Stimulated activated CD8-positive, alpha-beta memory T cell treated with anti-CD3 and anti-CD28 coated beads, Interleukin-2, amount 100 ng/mL, for 1 hour (primary cell): ENCODE measurements at places on chromosomes 12 and 14.

GRCh38 chr12:2640709-2641108 lies 154.1 kb upstream of the FKBP4 start:
- DNase-seq: no peak

DNA sequence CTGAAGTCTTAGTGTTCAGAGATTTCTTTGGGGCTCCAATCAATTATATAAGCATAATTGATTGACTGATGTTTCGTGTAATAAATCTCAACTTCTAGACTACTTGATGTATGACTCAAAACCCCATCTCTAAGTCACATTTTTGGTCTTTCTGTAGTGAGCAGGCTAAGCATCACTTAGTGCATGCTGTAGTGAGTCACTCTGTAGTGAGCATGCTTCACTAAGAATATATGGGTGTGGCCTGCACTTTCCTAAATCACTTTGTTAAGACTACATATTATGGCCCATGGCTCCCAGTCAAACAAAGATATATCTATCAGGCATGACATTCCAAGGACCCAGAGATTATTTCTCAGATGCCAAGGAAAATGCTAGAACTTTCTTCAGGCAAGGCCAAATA lies 909.4 kb upstream of the LRFN5 start:
- no peak for DNase-seq

GRCh38 chr14:75907756-75908359 lies 73.9 kb downstream of the TGFB3 start:
- no peak for DNase-seq

DNA sequence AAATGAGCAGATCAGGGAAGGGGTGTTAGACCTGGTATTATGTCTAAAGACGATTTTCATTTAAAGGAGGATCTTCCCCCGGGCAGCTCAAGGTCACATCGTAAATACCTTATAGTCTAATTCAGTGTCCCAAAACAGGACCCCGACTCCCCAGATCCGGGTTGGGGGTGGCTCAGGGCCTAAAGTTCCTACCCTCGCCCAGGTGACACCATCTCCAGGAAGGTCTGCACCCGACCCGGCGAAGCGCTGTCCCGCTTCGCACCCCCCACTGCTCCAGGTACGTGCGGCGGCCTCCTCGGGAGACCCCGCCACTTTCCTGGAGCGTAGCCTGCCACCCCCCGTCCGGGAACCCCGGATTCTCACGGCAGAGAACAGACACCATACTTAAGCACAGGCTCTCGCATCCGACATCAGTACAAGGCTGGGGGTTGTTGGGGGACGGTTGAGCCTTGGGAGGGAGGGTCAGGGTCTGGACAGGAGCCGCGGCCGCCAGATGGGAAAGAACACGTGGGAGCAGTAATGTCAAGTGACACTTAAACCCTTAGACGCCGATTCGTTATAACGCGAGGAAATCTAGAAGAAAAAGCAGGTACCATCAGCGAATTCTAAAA lies 556 bp downstream of the TIMM9 start:
- peak; percentile 19 for DNase-seq

DNA sequence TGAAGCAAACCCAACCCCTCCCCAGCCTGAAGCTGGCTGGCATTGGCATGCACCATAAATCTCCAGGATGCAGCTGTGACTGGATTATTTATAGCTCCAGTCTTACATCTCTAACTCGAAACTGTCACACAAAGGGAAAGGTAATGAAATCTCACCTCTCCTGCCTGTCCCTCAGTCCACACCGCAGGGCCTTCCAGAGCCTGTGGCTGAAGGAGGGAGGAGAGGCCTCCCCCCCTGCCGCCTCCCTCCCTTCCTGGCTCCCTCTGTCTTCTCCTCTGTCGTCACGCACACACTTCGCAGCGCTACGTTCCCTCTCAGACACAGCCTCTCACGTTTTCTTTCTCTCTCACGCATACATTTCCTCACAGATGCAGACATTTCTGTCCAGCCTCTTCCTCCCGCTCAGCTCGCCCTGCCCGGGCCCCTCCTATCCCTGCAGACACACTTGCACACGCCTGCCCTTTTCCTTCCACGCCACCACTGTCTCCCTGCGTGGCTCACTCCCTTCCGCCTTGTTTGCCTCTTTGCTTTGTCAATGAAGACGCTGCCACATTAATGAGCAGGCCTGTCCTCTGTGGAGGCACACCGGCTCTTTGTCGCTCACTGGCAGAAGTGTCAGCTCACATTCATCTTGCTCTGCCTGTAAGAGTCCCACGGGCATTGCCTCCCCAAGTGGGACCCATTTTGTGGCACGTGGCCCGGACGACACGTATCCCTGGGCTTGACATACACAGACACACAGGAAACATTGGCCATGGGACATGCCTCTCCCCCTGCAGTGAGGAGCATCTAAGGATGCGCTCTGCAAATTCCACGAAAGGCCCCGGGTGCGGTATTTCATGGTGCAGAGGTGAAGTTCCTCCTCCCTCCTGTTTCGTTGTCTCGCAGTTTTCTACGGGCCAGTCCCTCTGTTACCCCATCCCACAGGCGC lies 27.9 kb downstream of the IRF2BPL start:
- DNase-seq: no peak

DNA sequence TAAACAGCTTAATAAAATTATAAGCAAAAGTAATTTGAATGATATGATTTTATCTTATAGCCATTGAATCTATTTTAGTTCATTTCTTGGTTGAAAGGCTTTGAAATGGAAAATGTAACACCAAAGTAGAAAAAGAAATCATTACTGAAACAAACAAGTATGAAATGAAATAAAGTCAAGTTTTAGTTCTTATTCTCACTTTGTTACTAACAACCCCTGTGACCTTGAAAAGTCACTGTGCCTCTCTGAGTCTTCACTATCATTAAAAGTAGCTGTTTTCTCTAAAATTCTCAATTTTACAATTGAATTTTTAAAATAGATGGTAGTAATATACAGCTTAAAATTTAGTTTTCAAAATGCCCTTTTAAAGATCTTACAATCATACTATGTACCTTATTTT lies 32.4 kb upstream of the SLC17A8 start:
- no peak for DNase-seq

DNA sequence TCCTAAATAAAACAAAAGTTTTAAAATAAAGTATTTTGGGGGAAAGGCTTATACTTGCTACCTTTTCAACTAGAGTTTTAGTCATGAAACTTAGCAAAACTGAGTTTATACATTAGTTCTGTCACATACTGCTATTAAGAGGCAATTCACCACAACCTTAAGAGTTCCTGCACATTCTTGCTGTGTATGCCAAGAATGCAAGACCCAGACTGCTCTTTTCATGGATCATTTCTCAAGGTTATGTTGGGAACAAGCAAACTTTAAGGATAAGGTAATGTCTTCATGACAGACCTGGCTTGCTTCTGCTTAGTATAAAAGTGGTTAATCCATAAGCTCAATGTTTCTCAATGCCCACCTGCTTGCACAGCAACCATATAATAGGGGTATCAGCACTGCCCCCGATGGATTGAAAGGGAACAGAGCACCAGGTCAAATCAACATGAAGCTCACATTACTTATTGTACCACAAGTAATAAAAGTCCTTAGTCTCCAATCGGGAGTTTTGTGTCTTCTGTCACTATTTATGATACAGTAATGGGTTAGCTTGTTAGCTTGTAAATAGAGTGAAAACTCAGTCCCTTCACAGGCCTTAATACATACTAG lies 67.6 kb downstream of the KIF21A start:
- no peak for DNase-seq

DNA sequence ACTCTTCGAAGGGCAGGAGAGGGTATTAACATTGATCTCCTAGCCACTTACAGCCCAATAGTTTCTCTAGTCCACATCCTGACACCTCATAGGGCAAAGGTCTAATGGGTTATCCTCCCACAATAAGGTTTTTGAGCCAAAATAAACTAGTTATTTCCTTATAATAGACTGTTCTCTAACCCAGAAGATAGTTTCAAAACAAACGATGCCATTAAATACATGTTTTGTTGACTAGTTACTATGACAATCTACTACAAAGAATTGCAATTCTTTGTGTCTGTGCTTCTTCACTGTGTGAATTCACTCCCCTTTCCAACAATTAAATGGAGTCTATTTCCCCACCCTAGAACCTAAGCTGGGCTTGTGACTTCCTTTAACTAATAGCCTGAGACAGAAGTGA lies 6.4 kb upstream of the ACTR10 start:
- no peak for DNase-seq

DNA sequence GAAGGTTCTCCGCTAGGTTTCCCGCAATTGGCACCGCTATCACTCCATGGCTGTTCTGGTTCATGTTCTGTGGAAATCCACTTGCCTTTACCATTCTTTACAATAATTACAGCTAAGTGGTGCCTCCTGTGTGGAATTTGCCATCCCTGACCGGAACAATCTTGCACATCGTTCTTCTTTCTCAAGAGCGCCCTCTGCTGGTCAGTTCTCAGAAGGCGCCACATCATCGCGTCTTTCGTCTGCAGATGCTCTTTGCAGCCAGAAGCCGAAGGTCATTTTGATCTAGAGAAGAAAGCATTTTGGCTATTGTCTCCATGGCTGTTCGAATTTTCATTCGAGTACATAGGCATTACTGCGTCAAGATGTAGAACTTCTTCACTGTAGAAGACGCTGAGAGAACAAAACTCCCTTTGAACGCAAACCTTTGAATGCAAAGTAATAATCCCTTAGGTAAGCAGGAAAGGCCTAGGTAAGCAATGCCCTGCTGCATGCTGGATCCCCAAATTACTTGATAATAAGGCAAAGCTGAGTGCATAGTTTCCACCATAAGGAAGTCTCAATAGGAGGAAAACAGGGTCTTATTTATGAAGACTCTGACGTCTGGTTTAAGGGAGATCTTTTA lies 10.1 kb upstream of the RTRAF start:
- DNase-seq: peak; percentile 66

GRCh38 chr14:29465095-29465494 lies 462.6 kb downstream of the PRKD1 start:
- DNase-seq: no peak

GRCh38 chr14:84468153-84468552 lies 1061.8 kb upstream of the FLRT2 start:
- no peak for DNase-seq

GRCh38 chr12:114961491-114961890 lies 277.5 kb upstream of the TBX3 start:
- DNase-seq: no peak

- DNase-seq: no peak
Observed at GRCh38 chr12:20985399-20985798, 145.6 kb upstream of the SLCO1B1 start.

DNA sequence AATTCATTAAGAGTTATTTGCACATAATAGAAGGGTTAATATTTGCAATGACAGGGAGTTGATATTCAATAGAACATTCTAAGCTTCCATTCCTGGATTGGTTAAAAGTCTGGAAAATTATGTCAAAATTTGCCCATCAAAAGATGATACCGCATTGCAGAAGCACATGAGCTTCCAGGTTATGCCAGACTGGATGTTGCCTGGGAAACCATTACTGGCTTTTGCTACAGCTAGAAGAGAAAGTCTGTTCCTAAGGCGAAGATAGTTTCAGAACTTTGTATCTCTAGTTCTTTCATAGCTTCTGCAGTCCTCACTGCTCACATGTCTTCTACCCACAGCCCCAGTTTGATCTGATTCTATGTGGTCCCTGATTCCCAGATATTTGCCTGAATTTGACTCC lies 122.4 kb upstream of the AMIGO2 start:
- no peak for DNase-seq

DNA sequence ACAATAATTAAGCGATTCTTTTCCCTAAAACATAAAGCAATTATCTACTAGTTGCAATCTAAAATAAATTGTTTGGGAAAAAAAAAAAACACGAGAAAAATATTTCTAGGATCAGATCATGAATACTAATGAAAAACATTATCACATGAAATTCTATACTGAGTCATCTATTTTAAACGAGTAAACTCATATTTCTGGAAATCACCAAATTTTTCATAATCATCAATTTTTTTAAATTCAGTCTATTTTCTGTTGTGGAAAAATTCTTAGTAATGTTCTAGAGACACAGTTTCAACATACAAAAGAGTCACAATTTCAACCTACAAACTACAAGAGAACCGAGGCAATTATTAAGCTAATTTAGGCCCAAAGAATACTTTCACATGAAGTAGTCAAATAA lies 245.6 kb upstream of the SOX5 start:
- DNase-seq: no peak

GRCh38 chr12:27818401-27818918 lies 38.4 kb upstream of the MANSC4 start:
- DNase-seq: no peak

DNA sequence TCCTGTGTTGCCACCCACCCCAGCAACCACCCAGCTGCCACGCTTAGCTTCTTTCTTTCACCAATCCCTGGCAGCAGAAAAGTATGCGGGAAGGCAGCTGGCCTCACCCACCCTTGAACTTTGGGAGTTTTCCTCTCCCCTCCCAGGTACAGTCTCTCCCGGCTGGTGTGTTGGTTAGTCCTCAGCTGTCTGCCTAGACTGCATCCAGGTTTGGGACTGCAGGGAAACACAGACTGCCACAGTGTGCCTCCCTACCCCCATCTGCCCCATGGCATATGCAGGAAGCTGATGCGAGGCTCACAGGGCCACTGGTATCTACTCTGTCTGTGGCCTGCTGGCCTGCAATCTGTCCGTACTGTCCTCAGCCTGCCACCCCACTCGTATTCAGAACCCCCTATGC lies 2.1 kb downstream of the CD9 start:
- no peak for DNase-seq

GRCh38 chr12:12171991-12172511 lies 94.8 kb downstream of the LRP6 start:
- no peak for DNase-seq

DNA sequence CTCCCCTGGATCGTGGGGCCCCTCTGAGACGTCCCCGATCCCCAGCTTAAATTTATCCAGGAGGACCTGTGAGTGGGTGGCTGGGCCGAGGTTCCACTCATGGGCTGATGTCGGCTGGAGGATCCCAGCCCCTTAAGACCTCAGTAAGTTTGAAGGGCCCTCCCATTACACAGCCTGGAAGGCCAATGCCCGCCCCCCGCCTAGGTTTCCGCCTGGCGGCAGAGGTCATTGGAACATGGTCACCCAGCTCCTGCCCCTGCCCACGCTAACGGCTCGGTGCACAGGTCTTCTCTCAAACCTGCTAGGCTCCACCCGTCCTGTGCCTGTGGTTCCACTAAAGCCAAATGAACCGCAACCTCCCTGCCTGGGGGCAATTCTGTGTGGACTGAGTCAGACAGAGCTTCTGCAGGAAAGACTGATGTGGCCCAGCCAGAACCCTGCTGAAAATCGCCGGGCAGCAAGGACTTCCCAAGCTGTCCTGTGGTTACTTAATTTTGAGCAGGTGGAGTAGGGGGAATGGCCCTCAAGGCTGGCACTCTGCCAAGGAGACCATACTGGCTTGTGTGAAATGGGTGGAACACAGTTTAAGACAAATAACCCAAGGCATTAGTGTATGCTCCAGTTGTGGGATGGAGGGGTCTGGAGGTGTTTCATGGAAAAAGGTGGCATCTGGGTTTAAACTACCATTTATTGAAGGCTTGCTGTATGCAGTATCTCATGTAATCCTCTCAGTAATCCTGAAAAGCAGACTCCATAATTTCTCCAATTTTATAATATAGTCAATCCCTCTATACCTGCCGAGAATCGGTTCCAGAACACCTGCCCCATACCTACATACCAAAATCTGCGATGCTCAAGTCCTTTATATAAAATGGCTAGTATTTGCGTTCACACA lies 903 bp upstream of the NT5DC3 start:
- DNase-seq: no peak

GRCh38 chr12:58174316-58174715 lies 232.9 kb downstream of the ATP23 start:
- no peak for DNase-seq

GRCh38 chr14:34297786-34298520 lies 164.1 kb downstream of the SPTSSA start:
- no peak for DNase-seq

GRCh38 chr12:106840243-106840642 lies 65.8 kb downstream of the RIC8B start:
- no peak for DNase-seq

GRCh38 chr14:54533100-54533499 lies 23.4 kb downstream of the CGRRF1 start:
- no peak for DNase-seq
